ENCODE measurements at places on chromosomes 5 and 9.

- no peak for DNase-seq
Measured at GRCh38 chr5:59921816-59922215, 28.3 kb upstream of the PDE4D start.

GRCh38 chr5:5416733-5417132 lies 5.7 kb upstream of the ICE1 start:
- no peak for DNase-seq

GRCh38 chr5:66947458-66947857 lies 249.1 kb downstream of the CD180 start:
- no peak for DNase-seq

- DNase-seq = no peak
Measured at GRCh38 chr9:115306865-115307264, 188.9 kb upstream of the TNC start.

DNA sequence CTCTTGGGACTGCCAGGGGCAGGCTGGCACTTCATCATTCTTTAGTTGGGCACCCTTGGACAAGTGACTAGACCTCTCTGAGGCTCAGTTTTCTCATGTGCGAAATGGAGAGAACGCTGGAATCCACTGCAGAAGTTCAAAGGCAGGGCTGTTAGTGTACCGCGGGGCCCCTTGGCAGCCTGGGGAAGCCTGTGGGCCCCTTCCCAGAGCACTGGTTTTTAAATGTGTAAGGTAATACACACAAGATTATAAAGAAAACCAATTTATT lies 209.5 kb upstream of the MVB12B start:
- DNase-seq = no peak

DNA sequence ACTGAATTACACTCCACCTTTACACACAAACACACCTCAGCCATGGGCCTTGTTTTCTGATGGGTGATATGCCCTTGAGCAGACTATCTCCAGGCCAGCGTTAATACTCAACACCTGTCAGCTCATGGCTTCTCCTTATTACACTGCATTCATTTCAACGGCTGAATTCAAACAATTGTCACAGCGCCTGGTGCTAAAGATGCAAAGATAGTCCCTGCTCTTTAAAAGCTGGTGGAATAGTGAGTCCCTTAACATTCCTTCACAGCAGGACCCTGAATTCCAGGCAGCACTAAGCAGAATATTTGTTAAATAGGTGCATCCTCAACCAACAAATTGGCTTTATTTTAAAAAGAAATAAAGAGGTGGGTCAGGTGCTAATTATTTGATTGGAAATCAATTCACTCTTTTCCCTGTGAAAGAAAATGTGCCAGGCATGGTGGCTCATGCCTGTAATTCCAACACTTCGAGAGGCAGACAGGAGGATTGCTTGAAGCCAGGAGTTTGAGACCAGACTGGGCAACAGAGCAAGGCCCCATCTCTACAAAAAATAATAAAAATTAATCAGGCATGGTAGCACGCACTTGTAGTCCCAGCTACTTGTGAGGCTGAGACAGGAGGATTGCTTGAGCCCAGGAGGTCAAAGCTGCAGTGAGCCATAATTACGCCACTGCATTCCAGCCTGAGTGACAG lies 155.7 kb upstream of the EFNA5 start:
- no peak for DNase-seq

DNA sequence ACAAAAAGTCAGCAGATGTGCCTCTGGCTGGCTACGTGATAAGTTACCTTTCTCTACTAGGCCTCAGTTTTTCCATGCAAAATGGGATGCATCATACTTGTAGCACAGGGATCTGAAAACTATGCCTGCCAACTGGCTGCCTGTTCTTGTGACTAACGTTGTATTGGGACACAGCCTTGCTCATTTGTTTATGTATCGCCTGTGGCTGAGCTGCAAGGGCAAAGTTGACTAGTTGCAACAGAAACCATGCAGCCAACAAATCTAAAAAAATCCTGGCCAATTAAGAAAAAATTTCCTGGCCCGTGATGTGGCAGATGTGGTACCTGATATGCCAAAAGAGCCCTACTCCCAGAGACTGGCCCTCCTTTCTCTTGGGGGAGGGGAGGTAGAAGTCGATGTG lies 131.3 kb downstream of the SEC61B start:
- DNase-seq = no peak

DNA sequence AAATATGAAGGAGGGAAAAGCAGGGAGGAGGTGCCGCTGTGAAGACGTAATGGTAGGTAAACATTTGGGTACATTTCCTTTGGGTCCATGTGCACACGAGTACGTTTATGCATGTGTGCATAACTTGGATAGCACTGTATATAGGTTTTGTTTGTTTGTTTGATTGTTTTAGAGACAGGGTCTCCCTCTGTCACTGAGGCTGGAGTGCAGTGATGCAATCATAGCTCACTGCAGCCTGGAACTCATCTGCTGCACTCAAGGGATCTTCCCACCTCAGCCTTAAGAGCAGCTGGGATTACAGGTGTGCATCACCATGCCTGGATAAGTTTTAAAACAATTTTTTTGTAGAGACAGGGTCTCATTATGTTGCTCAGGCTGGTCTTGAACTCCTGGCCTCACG lies 94.0 kb downstream of the THBS4 start:
- no peak for DNase-seq

- no peak for DNase-seq
Measured at GRCh38 chr9:124392871-124393460, 22.3 kb downstream of the PSMB7 start.

GRCh38 chr5:13913962-13914361 lies 30.5 kb downstream of the DNAH5 start:
- no peak for DNase-seq

DNA sequence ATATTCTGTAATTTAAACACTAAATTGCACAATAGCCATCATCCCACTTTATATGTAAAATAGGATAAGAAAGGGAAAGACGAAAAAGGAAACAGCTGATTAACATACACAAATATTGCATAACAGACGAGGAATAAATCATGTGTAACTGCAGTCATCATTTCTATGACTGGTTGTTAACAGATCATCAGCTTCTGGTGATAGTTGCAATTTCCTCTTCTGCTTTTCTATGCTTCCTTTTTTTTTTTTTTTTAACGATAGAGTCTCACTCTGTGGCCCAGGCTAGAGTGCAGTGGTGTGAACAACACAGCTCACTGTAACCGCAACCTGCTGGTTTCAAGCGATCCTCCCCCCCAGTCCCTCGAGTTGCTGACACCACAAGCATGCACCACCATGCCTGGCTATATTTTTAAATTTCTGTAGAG lies 22.5 kb upstream of the JAKMIP2 start:
- DNase-seq = peak; percentile 10

DNA sequence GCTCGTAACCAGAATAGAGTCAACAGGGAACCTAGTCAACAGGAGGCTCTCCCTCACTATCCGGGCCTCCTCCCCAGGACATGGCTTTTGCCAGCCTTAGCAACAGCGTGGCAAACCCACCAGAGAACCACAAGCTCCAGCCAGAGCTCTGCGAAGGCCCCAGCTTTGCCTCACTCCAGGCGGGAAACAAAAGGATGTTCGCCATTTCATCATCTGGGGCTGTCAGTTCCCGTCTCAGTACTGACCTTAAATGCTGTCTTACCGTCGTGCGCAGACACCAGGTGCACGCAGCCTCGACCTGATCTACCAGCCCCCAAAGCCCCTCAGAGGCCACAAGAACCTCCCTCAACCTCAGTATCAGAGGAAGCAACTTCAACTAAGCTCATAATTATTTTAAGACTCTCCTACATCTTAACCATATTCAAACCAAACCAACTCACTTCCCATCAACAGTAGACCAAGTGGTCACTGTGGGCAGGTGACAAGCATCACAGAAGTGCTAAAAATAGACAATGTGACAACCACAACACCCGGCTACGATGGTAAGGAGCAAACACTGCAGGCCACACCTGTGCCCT lies 71.4 kb downstream of the SEMA4D start:
- DNase-seq = peak; percentile 81

GRCh38 chr9:125829743-125830142 lies 82.6 kb downstream of the PBX3 start:
- DNase-seq = peak; percentile 26

GRCh38 chr9:73871636-73872035 lies 625.5 kb upstream of the RORB start:
- no peak for DNase-seq

DNA sequence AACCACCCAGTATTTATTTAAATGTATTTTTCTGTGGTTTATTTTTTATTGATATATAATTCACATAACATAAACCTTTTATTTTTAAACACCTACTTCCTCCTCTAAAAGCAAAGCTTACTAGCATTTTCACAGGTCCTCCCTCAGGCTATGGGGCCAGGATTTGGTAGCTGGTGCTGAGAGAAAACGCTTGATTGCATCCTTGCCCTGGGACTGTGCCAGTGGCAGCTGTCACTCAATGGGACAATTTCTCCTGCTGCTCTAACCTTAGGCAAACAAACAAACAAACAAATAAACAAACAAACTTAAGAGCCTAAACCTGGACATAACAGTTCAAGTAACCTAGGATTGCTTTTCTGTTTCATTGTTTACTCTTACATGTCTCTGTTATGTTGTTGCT lies 102.7 kb downstream of the FOCAD start:
- DNase-seq = no peak

- no peak for DNase-seq
Measured at GRCh38 chr5:67360047-67360446, 163.4 kb upstream of the CD180 start.

DNA sequence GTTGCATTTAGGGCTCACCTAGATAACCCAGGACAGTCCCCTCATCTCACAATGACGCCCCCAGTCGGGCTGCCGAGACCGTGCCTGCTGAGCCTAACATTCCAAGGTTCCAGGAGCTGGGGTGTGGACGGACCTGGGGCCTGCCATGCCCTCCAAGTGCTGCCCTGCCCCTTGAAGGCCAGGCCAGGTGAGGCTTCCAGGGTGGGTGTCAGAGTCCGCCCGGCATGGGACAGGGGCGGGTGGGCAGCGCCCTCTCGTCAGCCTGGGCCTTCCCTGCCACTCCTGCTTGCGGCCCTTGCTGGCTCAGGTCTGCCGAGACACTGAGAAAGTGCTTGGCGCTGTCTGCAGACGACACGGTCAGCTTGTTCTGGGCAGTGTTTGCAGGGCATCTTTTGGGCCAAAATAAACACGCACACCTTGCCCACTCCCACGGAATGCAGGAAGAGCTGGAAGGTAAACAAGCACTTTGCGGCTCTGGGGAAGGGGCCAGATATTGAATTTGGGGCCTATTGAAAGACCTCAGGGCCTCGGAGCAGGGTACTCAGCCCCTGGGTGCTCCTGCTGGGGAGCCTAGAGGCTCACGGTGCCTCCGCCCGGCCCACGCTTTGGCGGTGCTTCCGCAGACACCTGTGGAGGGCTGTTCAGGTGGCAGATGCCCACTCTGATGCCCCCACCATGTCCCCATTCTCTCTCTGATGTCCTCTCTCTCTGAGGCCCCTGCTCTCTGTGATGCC lies 4.2 kb upstream of the SCGB3A1 start:
- peak; percentile 12 for DNase-seq
